ENCODE measurements at places on chromosomes 3 and 15.
A peak's percentile ranks its signal among the peaks of the same experiment; 100 is the strongest.

- H3K4me3 ChIP-seq, result no peak overlapping the region
- H3K4me1 ChIP-seq, result no peaks in the 10 kb centered on the region
- no peak for DNase-seq
- H3K36me3 ChIP-seq, result no peaks in the 10 kb centered on the region
- no peaks in the 10 kb centered on the region for H3K27me3 ChIP-seq
Observed at GRCh38 chr3:49882166-49882565, 12.5 kb upstream of the CAMKV start.

DNA sequence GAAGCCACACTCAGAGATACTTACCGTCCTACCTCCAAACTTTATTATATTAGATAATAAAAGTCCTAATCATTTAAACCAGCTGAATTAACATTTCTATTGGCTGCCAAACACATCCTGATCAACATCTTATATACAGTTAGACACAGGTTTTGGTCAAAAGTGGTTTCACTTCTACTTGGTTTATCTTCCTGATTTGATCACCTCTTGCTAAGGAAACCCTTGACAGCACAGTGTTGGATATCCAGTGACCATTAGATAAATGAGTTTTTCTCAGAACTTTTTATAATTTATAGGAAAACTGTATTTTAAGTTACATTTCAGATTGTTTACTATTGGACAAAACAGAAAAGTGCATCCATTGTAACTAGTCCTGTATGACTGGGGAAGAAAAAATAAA, 198.4 kb upstream of the NR2F2 start:
- no peak for DNase-seq
- no peak overlapping the region for H3K4me3 ChIP-seq
- no peaks in the 10 kb centered on the region for H3K36me3 ChIP-seq

- no peak for DNase-seq
- H3K27me3 ChIP-seq, result no peaks in the 10 kb centered on the region
- peak overlapping the region; percentile 99 for H3K27ac ChIP-seq
- H3K4me1 ChIP-seq, result peaks cover 45% of the 10 kb centered on the region
- peaks cover 18% of the 10 kb centered on the region for H3K36me3 ChIP-seq
Observed at GRCh38 chr15:49154359-49154758, 1.0 kb downstream of the COPS2 start.

- H3K4me3 ChIP-seq, result no peak overlapping the region
- DNase-seq, result no peak
- H3K27ac ChIP-seq, result no peak overlapping the region
- no peaks in the 10 kb centered on the region for H3K36me3 ChIP-seq
- H3K4me1 ChIP-seq, result peaks cover 3% of the 10 kb centered on the region
Observed at GRCh38 chr3:37779289-37780152, 82.2 kb upstream of the CTDSPL start.

DNA sequence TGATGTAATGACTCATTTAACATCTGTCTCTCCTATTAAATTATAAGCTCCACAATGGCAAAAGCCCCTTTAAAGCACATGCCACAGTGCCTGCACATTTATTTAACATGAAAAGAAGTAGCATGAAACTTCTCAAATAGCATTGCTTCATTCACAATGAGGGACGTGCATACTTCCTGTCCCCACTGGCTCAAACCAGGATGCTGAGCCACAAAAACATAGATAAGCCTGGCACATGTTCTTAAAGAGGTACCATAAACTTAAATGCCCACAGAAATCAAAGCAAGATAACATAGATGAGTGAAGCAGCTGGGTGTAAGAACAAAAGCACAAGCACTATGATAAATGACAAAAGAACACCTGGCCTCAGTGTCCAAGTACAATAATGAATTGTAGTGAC, 3.8 kb downstream of the TP53BP1 start:
- H3K27ac ChIP-seq, result peak overlapping the region; percentile 6
- H3K4me1 ChIP-seq, result peaks cover 27% of the 10 kb centered on the region
- H3K27me3 ChIP-seq, result no peaks in the 10 kb centered on the region
- no peak for DNase-seq
- peaks cover 43% of the 10 kb centered on the region for H3K36me3 ChIP-seq

DNA sequence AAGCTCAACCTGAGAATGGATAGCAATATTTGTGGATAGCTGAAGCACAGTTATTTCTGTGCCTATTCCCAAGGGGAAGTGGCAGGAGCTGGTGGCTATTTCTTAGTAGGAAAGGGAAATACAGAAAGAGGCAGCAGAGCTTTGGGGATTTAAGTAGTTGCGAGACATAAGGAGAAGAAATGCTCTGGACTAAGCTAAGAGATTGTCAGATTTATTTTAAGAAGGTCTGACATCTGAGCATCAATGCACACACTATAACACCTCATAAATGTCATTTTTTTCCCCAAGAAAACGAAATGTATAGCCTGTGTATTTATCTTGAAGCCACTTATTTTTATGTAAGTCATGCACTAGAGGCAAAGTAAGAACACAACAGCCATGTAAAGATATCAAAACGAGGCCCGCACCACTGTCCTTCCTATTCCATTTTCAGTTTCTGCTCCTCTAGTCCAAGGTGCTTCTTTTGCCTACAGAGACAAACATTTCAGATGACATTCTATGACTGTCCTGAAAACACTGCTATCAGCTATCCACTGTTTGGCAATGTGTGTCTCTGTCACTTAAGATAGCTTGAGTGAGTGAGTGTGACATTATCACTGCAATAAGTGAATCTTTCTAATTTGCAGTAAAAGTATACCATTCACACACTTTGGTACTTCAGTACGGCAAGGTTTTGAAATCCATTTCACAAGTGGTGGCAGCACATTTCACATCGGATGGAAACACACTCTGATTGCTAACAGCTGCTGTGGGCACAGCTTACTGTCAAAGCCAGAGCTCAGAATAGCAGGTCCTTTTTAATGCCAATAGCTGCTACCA, 62.7 kb upstream of the ICE2 start:
- peaks cover 63% of the 10 kb centered on the region for H3K4me1 ChIP-seq
- no peak for DNase-seq

- DNase-seq, result peak; percentile 30
- H3K27ac ChIP-seq, result peak overlapping the region; percentile 49
Observed at GRCh38 chr15:68783226-68784058, 37.3 kb downstream of the ANP32A start.

GRCh38 chr3:119600732-119601131, 3.0 kb downstream of the PLA1A start:
- DNase-seq, result peak; percentile 14
- no peaks in the 10 kb centered on the region for H3K27me3 ChIP-seq
- peaks cover 25% of the 10 kb centered on the region for H3K4me1 ChIP-seq
- no peak overlapping the region for H3K4me3 ChIP-seq
- no peaks in the 10 kb centered on the region for H3K36me3 ChIP-seq

All from activated T-helper 2 cell treated with anti-CD3 and anti-CD28 coated beads, Interferon-gamma antibody, Interleukin-2, Interleukin-4, amounts not matched to agents 10 μg/mL and 5 μg/mL and 100 μg/mL, durations not matched to agents 14 hours and 24 hours and 36 hours (primary cell).